Activated T-helper 2 cell treated with anti-CD3 and anti-CD28 coated beads, Interferon-gamma antibody, Interleukin-2, Interleukin-4, amounts not matched to agents 10 μg/mL and 5 μg/mL and 100 μg/mL, durations not matched to agents 14 hours and 24 hours and 36 hours (primary cell): ENCODE measurements at places on chromosomes 6 and 20. TPM values are rescaled to one million over a fixed set of nuclear protein-coding genes. Genes with fewer than 3 reads are reported as not detected.

The LIME1 gene
- 15.7 TPM in 2 replicates for total RNA-seq

GRCh38 chr6:74519163-74519562 lies 686.7 kb downstream of the COL12A1 start:
- no peak overlapping the region for H3K4me3 ChIP-seq
- DNase-seq = no peak
- no peaks in the 10 kb centered on the region for H3K27me3 ChIP-seq
- H3K4me1 ChIP-seq = no peaks in the 10 kb centered on the region

- peak overlapping the region; percentile 48 for H3K27ac ChIP-seq
- H3K27me3 ChIP-seq = no peaks in the 10 kb centered on the region
- H3K36me3 ChIP-seq = peaks cover 29% of the 10 kb centered on the region
- peaks cover 58% of the 10 kb centered on the region for H3K4me1 ChIP-seq
- H3K4me3 ChIP-seq = no peak overlapping the region
These were observed 517.4 kb upstream of the JARID2 start for GRCh38 chr6:14728396-14729024.

DNA sequence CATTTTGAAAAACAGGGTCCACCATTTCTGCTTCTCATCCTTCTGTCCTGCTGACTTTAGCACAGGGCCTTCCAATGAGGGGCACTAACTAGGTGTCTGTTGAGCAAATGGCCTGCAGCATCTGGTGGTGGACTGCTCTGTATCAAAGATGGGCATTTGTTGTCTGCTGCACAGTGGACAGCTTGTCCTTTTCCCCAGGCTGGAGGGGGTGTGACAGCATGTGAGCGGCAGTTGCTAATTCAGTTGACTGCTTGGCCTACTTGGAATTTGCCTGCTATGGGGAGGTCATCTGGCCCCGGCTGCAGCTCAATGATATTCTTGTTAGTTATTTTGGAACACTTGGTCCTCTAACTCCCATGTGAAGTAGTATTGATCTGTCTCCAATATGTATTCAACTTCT lies 93.7 kb downstream of the SH3BGRL2 start:
- H3K4me1 ChIP-seq = no peaks in the 10 kb centered on the region
- peaks cover 9% of the 10 kb centered on the region for H3K27me3 ChIP-seq
- no peak for DNase-seq
- H3K4me3 ChIP-seq = no peak overlapping the region

DNA sequence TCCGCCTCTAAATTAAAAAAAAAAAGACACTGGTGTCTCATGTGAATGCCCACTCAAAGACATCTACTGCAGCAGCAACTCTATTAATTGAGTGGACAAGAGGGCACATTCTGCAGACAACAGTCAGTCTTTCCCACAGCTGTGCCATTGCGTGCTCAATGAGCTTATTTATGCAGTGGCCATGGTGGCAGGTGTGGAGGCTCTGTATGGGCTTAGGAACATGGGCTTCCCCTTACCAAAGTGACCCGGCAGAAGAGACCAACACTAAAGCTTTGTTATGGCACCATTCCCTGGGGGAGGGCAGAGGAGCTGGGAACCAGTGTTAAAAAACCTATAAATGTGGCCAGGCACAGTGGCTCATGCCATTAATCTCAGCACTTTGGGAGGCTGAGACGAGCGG lies 4.2 kb upstream of the VAPB start:
- peaks cover 3% of the 10 kb centered on the region for H3K4me1 ChIP-seq
- H3K27me3 ChIP-seq = peaks cover 8% of the 10 kb centered on the region
- no peak for DNase-seq
- H3K4me3 ChIP-seq = no peak overlapping the region

GRCh38 chr6:106568530-106568929 lies 60.8 kb downstream of the RTN4IP1 start:
- H3K4me1 ChIP-seq = peaks cover 2% of the 10 kb centered on the region
- peak overlapping the region; percentile 59 for H3K27ac ChIP-seq
- peaks cover 67% of the 10 kb centered on the region for H3K36me3 ChIP-seq
- H3K4me3 ChIP-seq = no peak overlapping the region
- no peaks in the 10 kb centered on the region for H3K27me3 ChIP-seq

GRCh38 chr20:12847872-12848271 lies 160.9 kb upstream of the SPTLC3 start:
- H3K4me3 ChIP-seq = no peak overlapping the region
- no peaks in the 10 kb centered on the region for H3K36me3 ChIP-seq
- H3K27me3 ChIP-seq = no peaks in the 10 kb centered on the region
- DNase-seq = no peak
- H3K27ac ChIP-seq = no peak overlapping the region
